ENCODE measurements at places on chromosomes 1 and 21.
A peak's percentile ranks its signal among the peaks of the same experiment; 100 is the strongest.

DNA sequence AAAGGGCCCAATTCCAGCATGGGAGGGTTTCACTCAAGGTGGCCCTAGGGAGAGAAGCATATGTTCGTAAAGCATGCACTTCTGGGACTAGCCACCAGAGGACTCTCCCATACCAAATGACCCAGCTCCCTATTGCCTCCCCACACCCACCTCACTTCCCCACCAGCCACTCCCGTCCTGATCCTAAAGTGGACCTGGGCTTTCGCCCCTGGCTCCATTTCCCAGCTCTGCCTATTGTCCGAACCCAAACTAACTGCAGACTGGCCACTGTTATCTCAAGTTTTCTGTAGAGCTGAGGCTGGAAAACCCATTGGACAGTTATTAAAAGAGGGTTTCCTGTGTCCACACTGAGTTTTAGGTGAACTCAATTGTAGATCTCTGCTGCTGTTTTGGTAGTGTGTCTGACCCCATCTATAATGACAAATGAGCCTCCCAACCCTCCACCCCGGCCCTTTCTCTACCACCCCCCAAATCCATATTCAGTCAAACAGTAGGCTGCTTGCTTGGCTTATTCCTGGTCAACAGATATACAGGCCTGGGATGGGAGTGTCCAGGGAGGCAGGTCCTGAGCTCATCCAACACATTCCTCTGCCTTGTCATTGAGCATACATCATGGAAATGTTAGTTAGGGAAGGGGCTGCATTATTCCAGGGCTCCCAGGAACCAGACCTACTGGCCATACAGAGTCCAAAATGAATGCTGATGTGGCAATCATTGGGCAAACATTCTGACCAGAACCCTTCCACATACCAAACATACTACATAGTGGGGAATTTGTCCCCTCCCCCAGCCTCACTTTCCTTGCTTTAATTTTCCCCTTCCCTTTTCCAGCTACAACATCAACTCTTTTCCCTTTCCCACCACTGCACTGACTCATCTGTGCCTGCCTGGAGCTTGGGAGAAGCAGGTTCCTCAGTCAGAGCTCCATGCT, 59.2 kb downstream of the ABCA4 start:
- no peak for DNase-seq

DNA sequence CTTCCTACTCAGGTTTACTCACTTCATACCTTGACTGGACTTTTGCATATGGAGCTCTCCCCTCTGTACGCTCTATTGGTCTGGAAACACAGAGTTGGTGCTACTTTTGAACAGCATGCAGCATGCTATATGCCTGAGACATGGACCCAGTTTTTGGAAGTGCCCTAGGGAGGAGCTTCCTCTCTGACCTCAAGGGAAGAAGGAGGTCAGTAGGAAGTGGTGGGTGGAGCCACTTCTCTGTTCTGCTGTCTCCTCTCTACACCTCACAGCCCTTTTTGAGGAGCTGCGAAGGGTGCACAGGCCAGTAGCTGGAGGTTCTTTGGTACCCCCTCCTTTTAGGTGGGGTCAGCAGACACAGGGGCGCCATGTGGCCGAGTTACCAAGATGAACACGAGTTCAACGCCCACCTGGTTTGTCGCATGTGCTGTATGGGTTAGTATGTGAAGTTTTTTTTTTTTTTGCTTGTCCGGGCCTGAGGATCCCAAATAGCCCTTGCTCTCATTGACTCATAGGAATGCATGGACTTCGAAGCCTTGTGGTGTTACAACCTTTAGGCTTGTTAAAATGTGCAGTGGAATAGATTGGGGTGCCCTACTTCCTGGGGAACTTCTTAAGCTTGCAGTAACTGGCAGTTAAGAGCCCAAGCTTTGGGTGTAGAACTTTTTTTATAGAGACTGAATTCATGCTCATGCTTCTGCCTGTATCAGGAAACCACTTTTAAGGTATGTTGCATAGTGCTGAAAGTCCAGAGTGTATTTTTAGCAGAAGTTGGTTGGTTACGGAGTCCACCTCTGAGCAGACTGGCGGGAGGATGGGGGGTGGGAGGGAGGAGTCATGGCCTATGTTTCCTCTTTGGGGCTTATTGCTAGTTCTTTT, 10.7 kb downstream of the MACF1 start:
- DNase-seq: no peak

DNA sequence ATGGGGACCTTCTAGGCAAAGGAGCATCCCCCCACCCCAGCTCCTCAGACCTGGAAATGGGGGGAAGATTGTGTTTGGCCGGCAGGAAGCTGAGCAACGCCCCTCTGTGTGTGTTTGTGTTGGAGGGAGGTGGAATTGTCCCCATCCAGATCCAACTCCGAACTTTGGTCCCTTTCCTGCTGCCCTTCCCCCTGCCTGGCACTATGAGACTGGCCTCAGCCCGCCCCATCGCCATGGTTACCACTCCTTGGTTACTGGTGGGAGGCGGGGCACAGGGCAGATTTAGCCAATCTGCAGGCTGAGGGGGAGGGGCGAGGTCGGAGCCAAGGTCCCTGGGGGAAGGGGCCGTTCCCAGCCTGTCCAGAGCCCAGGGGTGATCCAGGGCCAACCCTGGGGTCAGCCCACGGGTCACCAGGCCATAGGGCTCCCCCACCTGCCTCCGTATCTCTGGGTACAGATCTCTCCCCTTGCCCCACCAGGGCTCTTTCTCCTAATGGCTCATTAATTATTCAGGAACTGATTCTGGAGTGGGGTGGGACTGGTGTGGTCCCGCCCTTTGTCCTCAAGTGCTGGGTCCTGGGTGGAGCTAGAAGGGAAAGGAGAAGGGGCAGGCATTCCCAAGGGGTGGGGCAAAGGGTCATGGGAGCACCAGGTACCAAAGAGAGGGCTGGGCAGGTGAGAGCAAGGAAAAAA, 15.2 kb downstream of the PTPRF start:
- DNase-seq: no peak

GRCh38 chr1:248733566-248733965, 22.0 kb downstream of the LYPD8 start:
- no peak for DNase-seq

DNA sequence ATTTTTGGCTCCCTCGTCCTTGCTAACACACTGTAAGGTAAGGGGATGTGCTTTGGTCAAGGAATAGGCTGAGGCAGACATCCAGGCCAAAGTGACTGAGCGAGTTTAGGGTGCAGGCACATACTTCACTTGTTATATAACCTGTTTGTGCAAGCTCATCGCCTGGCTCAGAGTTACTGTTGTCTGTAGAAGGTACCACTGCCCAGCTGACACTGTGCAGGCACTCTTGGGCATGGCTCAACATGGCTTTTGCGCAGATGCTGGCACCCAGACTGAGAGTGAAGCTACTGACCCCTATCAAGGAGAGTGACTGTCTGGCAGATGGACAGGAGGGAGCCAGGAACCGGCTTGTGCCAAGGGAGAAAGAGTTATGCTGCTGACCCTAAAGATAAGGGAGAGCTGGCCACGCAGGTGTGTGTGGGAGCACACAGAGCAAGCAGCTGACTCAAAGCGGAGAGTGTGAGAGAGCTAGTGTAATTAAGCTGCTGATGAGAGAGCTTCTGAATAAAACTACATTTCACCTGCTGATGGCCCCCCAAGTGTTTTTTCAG, 307.3 kb upstream of the USP24 start:
- DNase-seq: no peak

DNA sequence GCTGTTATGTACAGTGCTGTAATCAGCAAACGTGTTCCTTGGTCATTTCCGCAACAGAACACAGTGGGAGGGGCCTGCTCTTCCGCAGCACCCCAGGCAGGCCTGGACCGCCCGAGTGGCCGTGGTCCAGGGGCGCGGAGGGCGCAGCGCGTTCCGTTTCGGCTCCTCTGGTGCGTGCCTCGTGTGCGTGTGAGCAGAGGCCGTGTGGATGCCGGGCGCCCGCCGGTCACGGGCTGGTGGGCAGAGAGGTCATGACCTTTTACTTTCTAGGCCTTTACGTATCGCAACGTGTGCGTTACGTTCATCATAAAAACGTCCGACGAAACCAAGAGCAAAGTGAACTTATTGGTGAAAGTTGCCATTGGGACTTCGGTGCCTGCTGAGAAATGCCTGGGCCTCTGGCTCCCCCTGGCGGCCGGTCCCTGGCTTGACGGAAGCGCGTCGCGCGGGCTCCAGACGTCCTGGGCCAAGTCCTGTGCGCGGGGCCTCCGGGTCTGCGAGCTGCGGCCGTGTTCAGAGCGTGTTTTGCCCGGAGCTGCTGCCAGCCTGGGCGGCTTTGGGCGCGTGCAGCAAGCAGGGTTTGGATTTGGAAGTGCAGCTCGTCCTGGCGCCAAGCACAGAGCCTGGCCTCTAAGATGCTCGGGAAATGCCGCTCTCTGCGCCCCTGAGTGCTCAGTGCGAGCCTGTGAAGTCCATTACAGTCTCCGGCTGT, 34.4 kb downstream of the COL18A1 start:
- peak; percentile 66 for DNase-seq

- DNase-seq: no peak
Observed at GRCh38 chr1:9211291-9211811, 23.2 kb upstream of the H6PD start.

GRCh38 chr1:52876843-52877242, 34.3 kb downstream of the ZYG11A start:
- DNase-seq: no peak

DNA sequence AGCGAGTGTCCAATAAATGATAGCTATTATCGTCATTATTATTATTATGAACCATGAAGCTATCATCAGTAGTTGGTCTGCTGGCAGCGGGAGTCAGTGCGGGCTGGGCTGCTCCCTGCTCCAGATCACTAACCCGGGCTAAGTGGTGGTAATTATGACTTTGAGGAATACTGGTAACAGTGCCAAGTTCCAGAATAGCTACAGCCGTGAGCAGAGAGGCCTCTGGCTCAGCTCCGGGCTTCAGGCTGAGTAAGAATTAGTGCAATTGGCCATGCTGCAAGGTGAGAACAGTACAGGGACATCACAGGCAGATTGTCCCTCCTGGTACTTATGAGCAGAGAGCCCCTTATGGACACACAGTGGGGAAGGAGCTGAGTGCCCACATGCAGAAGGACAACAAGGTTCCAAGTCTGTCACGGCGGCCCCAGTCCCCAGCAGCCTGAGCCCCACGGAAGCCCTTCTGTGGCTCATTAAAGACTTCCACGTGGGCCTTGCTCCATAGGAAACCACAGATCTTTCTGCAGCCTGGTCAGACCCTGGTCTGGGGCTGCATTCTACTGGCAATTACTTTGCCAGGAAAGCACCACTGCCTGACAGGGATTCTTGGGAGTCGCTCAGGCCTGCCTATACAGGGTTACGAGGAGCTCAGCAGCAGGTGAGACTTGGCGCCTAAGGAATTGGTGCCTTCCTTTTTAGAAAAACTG, 235.1 kb downstream of the RRAGC start:
- no peak for DNase-seq

DNA sequence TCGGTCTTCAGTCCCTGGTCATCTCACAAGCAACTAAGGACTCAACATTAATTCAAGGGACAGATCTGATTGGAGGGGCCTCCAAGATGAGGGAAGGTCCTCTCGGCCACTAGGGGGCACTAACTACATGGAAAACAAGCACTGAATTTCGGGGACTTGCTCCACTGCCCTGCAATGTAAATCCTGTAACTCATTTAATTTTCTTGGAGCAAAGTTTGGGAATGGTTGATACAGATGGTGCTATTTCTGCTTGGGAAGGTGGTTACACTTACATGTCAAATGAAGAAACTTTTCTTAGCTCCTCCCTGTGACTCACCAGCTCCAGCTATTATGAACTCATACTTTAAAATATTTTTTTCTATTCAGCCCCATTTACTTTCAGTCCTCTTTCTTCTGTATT, 97.4 kb upstream of the KCNJ15 start:
- DNase-seq: no peak

DNA sequence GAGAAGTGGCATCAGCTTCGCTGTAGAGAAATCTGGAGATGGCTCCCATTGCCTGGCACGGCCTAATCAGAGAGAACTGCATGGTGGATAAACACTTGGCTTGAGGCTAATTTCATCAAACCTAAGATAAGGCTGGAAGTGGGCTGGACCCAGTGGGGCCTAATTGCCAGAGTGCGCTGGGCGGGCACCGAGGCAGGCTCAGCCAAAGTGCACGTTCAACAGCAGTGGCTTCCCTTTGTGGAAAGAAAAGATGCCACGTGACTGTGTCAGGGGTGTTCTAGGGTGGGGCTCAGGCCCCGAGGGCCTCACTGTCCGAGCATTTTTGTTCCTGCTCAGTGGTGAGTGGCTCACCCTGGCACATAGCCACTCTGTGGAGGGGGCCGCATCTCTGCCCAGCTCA, 5.8 kb downstream of the PLCH2 start:
- no peak for DNase-seq

DNA sequence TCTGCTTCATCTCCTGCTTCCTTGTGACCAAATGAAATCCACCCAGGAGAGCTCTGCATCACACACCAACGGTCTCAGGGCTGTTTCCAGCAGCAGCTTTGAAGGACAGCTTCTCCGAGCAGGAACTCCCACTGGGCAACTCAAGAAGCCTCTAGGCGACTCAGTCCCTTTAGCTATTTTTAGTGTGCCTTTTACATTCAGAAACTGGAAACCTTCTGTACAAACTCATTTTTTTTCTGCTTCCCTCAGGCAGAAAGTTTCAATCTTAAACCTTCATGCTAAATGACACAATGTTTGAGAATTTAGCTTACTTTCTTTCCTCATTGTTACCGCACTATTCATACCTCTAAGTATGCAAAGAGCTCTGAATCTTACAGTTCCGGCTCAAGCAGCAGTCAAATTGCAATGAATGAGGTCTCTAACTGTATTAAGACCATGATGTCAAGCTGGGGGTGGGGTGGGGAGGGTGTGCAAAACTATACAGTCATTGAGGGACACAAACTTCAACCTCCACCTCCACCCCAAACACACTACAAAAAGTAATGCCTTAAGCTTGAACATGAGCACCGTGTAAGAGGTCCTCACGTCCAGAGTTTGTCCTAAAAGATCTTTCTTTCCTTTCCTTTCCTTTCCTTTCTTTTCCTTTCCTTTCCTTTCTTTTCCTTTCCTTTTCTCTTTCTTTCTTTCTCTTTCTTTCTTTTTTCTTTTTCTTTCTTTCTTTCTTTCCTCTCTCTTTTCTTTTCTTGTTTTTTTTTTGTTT, 16.4 kb upstream of the TARBP1 start:
- DNase-seq: no peak

GRCh38 chr1:208129060-208129459, 115.1 kb downstream of the PLXNA2 start:
- no peak for DNase-seq

GRCh38 chr1:174753131-174753530, 246.6 kb upstream of the CACYBP start:
- no peak for DNase-seq

GRCh38 chr1:98963064-98963758, 41.5 kb downstream of the PLPPR5 start:
- DNase-seq: no peak
